ENCODE measurements at places on chromosomes 5 and 9.

- DNase-seq = peak; percentile 8
These were observed 67.4 kb upstream of the TBC1D9B start for GRCh38 chr5:179974946-179975712.

DNA sequence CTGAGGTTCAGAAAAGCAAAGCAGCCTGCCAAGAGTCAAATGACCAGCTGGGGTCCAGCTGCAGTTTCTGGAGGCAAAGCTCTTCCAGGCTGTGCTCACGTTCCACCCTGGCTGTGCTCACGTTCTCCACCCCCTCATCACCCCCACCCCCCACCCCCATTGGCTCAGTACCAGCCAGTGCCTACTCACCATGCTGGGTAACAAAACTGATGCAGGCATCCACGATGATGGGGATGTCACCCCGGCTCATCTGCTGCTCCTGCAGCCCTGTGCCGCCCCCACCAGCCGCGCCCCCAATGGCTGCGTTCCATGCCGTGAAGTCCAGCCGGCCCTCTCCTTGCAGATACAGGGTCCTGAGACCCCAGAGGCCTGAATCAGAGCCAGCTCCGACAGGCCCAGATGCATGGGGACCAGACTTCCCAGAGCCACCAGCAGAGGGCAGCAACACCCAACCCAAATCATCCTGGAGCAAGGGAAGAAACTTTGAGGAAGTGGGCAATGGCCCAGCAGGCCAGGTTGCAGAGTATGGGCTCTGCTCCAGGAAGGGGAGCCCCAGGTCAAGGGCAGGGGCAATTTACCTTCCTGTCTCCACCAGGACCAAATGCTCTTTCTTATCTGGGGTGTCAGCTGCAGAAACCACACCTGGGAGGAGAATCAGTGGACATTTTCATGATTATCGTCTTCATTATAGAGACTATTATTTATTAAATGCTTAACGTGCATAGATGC lies 13.7 kb upstream of the FCHSD1 start:
- peak; percentile 59 for DNase-seq

DNA sequence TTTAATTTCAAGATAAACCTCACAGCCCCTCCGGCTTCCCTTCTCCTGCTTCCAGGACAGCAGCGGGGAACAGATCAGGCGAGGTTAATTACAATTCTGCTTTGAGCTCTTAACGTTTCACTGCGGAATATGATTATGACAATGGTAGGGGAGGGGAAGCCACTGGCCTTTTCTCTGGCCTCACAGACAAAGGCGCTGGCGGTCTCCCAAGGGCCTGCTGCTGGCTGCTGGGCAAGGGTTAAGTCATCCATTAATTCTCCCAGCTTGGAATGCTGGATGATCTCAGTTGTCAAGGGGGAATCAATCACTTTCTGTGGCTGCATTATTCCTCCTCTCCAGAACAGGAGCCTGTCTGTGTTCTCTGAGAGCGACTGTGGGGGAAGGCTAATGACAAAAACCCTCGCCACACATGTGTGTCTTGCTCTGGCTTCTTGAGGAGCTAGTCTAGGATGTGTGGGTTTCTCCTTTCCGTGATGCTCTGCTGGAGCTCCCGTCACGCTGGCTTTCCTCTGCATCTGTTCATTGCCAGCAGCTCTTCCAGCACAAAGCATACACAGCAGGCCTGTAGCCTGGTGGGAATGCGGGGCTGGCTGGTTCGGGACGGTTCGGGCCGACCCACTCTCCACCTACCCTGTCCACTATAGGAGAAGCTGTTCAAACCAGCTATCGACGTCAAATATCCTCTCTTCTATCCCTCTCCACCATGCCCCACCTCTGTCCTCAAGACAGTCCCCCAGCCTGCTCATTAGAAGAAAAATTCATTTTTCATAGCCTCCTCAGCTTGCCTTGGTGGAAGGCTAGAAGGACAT lies 82.8 kb downstream of the DCP2 start:
- no peak for DNase-seq

- DNase-seq = no peak
These were observed 558.3 kb downstream of the DTWD2 start for GRCh38 chr5:118430076-118430475.

DNA sequence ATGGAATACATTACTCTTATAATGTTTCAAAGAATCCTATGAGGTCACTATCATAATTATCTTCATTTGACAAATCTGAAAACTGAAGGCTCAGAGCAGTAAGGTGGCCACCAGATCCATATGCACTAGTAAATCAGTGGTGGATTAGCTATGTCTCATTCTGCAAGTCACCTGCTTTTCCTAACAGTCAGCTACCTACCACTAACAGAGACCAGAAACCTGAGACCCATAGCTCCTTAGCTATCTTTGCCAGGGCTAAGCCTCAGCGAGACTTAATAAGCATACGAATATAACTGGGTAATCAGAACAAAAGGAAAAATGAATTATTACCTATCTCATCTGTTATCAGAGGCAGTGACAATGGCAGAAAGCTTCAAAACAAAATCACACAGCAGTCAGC lies 118.7 kb downstream of the AUH start:
- DNase-seq = no peak
